Stimulated activated CD8-positive, alpha-beta memory T cell treated with anti-CD3 and anti-CD28 coated beads, Interleukin-2, amount 100 ng/mL, for 48 hours (primary cell): ENCODE measurements at places on chromosomes 12 and 14.
A peak's percentile ranks its signal among the peaks of the same experiment; 100 is the strongest.

DNA sequence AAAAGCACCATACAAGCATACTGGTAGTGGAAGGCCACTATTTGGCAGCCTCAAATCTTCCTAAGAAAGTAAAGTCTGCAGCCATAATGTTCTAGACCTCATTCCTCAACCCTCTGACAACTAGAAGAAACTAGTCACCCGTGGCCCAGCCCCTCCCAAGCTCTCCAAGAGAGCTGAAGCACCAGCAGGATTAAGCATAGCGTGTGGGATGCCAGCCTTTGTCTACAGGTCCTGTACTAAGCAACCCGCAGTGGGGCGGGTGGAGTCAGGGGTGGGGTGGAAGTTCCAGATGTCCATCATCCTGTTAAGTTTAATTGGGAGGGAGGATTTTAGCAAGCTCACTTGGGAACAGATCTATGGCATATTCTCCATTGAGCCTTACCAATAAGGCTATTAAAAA, 14.2 kb downstream of the SLC11A2 start:
- DNase-seq, result no peak

- DNase-seq, result no peak
Observed at GRCh38 chr12:111642681-111643426, 42.9 kb downstream of the BRAP start.

- DNase-seq, result no peak
Observed at GRCh38 chr12:119068129-119068856, 87.0 kb downstream of the SRRM4 start.

- no peak for DNase-seq
Observed at GRCh38 chr12:24153079-24153478, 203.6 kb upstream of the SOX5 start.

DNA sequence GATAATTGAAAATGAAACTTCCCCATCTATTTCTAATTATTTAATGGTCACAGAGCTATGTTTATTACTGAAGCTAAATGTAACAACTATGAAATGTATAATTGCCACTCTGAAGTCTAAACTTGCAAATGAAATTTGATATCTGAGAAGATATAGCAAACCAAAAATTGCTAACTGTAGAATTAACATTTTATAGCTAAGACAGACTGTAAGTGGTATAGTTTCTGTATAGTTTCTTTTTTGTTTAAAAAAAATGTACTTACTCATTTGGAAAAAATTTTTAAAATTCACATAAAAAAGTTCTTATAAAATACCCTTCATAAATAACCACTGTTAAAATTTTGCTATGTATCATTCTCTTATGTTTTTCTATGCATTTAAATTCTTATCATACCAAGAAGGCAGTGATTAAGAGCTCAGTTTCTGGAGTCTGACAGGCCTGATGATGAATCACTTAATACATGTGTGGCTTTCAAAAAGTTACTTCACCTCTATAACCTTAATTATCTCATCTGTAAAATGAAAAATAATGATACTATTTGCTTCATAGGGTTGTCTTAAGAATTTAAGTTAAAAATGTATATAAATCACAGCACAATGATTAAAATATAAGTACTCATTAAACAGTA, 214.7 kb upstream of the GARIN2 start:
- no peak for DNase-seq

- no peak for DNase-seq
Observed at GRCh38 chr12:81963636-81964035, 204.5 kb upstream of the PPFIA2 start.

GRCh38 chr12:9344541-9344940, 136.3 kb upstream of the PZP start:
- DNase-seq, result no peak

- DNase-seq, result no peak
Observed at GRCh38 chr14:68644101-68644500, 148.8 kb downstream of the ZFP36L1 start.

DNA sequence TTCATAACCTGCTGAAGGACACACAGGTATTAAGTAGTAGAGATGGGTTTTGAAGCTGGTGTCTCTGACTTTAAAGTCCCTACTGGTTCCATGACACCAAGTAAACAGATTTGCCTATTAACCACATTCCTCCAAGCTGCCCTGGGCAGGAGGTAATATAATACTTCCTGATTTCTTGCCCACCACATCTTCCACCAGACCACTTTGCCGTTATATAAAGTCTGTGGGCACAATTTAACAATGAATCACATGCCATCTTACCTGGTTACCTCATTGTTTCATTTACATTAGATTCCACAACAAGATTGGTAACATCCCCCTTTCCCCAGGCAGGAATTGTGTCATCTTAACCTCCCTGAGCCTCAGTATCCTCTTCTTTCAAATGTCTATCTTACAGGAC, 900 bp upstream of the LRRC23 start:
- no peak for DNase-seq

DNA sequence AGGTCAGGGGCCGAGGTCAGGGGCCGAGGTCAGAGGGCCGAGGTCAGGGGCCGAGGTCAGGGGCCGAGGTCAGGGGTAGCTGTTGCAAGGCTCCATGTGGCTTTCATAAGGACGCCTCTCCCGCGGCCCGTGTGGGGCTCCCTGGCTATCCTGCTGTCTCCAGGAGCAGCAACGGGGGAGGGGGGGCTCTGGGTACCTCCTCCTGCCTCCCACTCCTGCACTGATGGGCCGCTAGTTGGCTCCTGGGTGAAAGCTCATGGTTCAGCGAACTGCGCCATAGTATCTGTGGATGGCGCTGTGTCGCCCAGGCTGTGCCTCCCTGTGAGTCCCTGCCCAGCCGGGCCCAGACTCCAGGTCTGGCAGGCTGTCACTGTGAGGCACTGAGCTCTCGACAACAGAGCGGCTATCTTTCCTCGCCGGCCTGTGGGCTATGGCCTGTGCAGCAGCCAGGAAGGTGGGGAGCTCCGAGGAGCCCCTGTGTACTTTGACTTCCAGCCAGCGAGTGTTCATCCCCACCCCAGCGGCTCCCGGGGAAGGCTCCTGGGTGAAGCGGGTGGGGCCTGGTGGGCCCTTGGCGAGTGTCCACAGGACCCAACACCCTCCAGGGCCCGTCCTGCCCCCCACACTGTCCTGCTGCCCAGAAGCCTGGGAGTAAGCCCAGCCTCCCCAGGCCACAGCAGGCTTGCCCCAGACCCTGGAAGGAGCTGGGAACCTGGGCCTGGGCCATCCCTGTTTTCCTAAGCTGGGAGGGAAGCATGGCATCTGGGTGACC, 8.1 kb downstream of the RFLNA start:
- DNase-seq, result no peak

DNA sequence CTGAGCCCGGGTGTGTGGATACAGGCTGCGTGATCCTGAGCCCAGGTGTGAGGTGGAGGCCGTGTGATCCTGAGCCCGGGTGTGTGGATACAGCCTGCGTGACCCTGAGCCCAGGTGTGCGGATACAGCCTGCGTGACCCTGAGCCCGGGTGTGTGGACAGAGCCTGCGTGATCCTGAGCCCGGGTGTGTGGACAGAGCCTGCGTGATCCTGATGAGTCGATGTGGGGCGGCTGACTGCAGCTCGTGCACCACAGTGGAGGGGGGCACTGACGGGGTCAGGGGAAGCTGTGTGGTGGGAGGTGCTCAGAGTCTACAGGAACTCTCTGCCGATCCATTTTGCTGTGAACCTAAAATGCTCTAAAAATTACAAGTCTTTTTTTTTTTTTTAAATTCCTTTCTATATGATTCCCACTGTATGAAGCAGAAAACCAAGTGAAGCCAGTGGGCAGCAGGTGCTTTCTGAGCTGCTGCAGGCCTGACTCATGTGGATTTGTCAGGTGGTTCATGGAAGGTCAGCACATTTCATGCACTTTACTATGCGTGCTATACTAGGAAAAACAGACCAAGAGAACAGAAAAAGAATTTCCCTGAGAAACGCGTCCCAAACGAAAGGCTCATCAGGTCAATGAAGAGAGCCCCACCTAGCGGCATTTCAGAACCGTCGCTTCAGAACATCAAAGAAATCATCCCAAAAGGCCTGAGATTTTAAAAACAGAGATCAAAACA, 19.3 kb downstream of the BRF1 start:
- DNase-seq, result no peak

DNA sequence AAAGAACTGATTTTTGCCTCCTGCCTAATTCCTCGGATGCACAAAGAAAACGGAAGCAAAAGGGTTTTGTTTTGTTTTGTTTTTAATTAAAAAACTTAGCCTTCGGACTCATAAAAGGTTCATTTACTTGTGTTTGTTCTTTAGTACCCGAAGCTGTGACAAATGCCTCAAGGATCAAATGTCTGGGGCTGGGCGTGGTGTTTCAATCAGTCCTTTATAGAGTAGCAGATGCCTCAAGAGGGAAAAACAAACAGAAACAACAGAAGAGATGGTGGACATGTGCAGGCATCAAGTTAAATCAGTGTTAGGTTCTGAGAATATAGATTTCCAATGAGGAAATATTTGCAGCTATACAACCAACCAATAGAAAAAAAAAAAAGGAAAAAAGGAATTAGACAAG, 1.6 kb upstream of the WIF1 start:
- DNase-seq, result no peak

DNA sequence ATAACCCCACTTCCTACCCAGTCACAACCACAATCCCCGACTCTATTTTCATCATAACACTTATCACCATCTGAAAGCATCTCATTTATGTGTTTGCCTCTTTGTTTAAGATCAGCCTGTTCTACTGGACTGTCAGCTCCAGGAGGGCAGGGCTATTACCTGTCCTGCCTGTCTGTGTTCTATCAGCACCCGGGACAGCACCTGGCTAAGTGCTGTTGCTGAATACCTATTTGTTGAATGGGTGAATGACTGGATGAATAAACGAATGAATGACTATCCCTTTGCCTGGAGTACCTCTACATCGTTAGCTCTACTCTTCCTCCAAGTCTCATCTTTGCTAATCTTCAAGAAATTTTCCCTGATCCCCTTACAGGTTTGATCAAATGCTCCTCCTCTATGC, 69.0 kb downstream of the WSCD2 start:
- DNase-seq, result no peak

GRCh38 chr12:123936956-123937706, 35.5 kb downstream of the CCDC92 start:
- DNase-seq, result no peak

DNA sequence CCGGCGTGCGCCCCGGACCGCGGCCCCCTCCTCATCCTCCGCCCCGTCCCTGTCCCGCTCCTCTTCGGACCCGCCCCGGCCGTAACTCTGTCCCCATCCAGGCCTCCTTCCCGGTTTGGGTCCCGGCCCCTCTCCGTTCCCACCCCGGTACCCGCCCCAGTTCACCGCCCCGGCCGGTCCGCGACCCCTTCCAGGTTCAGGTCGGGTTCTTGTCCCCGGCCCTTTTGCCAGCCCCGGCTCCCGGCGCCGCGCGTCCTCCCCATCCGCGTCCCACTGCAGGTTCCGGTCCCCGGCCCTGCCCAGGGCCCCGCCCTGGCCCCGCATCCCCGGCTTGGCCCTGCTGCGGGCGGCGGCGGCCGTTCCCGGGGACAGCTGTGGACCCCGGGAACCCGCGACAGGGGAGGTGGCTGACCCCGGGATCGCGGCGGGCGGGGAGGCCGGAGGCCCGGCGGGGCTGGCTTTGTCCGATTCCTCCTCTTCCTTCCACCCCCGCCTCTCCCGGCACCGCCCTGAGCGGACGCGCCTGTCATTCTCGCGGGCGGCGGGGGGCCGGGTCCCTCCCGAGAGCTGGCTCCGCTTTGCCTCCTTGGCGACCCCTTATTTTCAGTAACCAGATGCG, 601 bp downstream of the KLC1 start:
- no peak for DNase-seq

- no peak for DNase-seq
Observed at GRCh38 chr14:90440021-90440451, 43.2 kb downstream of the CALM1 start.

DNA sequence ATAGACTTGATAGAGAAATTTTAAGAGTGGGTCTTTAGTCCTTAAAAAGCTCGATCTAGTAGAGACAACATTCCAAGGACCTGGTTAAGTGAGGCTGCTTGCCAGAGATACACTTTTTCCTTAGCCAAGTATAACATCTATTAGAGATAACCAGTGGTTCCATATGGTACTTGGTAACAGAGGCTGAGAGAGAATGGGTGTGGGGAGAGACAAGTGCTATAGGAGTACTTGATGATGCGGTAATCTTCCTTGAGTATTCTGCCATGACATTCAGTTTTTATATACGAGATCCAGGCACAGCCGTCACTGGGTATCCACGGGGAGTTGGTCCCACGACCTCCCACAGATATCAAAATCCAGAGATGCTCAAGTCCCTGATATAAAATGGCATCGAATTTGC, 77.4 kb upstream of the REP15 start:
- no peak for DNase-seq

DNA sequence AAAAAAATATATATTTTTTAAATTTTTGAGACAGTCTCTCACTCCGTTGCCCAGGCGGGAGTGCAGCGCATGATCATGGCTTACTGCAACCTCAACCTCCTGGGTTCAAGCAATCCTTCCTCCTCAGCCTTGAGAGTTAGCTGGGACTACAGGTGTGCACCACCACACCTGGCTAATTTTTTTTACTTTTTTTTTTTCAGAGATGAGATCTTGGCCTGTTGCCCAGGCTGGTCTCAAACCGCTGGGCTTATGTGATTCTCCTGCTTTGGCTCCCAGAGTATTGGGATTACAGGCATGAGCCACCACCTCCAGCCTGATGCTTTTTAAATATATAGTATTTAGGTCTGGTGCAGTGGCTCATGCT, 24.5 kb downstream of the MDM2 start:
- DNase-seq, result no peak

DNA sequence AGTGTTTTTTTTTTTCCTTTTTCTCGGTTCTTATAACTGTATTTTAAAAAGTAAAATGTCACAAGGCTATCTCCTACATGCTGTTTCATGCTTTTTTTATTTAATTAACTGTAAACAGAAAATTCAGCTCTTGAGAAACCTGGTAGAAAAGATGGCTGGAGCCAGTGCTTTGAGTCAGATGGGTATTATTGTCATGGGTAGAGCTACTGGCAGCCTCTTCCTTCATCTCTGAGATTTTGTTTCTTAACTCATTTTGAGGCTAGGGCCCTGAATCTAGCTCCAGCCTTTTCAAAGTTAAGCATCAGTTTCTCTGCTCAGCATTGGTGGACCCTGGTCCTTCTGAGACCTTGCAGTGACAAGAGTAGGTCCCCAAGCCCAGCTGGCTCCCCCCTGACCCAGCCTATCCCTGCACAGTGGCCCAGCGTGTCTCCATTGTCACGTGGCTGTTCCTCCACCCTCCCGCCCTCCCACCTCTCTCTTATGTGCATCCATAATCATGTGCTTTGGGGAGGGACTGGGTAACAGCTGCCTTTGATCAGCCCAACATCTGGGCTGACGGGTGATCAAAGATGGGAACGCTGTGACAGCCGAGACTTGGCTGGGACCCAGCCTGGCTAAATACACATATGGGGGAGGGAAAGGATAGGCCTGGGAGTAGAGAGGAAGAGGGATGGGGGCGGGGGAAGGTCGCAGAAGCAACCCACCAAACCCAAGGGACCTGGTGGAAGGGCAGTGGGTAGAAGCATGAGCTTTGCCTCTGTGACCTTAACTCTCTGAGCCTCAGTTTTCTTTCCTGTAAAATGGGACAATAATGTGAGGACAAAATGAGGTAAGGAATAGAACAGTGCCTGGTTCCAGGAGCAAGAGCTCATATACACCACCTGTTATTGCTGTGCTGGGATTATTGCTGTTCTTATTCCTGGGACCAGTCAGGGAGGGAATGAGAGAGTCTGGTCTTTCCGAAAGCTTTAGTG, 24.4 kb upstream of the RBM19 start:
- DNase-seq, result no peak

GRCh38 chr14:77458249-77458950, 507 bp downstream of the AHSA1 start:
- peak; percentile 23 for DNase-seq
